ENCODE measurements at places on chromosomes 1 and 21.

DNA sequence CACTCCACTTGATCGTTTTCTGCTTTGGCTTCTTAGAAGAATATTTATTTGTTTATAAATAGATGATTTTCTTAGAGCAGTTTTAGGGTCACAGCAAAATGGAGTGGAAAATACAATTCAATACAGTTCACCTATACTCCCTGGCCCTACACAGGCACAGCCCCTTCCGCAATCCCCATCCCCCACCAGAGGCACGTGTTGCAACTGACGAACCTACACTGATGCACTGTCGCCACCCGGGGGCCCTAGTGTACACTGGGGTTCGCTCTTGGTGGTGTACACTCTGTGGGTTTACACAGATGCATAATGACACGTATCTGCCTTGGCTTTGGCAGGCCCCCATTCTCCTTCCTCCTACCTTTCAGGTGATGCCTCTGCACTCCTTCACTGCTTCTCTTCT lies 8.0 kb downstream of the ECHDC2 start:
- no peak for DNase-seq

GRCh38 chr21:20306836-20307235 lies 691.4 kb upstream of the NCAM2 start:
- no peak for DNase-seq

DNA sequence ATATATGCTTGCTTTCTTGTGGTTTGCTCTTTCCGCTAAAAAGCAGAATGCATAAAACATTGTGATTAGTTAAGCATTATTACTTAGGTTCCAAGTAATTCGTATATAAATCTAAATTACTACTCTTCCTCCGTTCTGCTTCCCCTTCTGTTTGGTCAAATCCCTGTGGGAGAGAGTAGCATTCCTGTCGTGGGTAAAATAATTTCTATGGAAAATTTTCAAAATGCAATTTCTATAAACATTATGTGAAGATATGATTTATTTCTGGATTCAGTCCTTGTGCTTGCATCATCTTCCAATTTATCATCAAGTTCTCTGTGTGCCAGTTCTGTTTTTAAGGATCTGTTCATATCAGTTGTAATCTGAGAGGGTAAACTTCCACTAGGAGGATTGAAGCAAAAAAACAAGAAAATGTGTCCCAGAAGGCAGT lies 7.2 kb upstream of the WARS2 start:
- no peak for DNase-seq

GRCh38 chr1:86325264-86325663 lies 70.9 kb downstream of the ODF2L start:
- DNase-seq, result no peak

GRCh38 chr1:15220024-15220392 lies 27.0 kb upstream of the FHAD1 start:
- DNase-seq, result no peak

GRCh38 chr1:11845641-11846335 lies 1.8 kb downstream of the NPPA start:
- DNase-seq, result no peak

DNA sequence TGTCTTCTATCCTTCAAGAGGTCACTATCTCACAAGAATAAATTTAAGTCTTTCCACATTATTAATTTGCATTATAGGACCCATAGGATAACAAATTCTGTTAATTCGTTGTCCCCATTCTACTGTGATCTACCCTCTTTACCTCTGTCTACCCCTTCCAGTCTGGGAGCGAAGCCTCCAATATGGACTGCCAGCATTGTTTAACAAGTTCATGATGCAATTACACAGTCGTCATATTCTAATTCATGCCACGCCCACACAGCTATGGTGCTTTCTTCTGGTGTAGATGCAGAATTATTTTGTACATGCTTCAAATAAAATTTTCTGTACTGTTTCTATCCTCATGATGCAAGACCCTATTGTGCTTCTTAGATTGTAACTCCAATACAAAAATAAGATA lies 178.3 kb upstream of the PALMD start:
- no peak for DNase-seq

- DNase-seq, result no peak
These were observed 41.7 kb downstream of the EDN2 start for GRCh38 chr1:41442697-41443251.

- no peak for DNase-seq
These were observed 31.6 kb upstream of the PADI6 start for GRCh38 chr1:17340358-17340757.

DNA sequence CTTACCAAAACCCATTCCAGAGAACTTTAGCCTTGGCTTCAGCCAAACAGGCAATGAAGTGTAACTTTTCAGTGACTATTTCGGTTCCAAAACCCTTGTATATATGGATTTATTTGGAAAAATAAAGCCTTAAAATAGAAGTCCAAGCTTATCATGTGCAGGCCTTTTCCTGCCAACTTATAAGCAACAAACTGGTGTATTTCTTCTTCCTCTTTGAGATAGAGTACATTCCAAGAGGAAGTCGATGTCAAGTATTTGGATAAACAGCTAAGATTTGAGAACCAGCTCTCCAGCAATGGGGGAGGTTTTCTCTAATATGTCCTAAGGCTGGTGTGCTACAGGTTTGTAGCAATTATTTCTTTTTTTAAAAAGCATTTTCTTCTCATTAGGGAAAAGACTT lies 407.8 kb downstream of the DUSP10 start:
- no peak for DNase-seq

- peak; percentile 25 for DNase-seq
These were observed 31.9 kb upstream of the FCGR2A start for GRCh38 chr1:161473348-161473747.

DNA sequence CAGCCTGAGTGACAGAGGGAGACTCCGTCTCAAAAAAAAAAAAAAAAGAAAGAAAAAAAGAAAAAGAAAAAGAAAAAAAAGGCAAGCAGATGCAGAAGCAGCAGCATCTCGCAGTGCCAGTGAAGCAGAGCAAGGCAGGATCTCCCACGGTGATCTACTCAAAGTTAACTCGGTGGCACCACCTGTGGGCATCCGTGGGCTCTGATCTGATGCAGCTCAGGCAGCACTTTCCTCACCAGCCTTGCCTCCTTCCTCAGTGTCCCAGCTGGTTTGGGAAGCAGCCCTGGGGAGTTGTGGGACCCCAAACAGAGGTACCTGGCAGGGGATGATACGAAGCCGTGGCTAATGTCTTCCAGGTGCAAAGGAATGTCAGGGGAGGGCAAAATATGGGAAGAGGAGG lies 104.3 kb upstream of the KRTAP19-8 start:
- no peak for DNase-seq

DNA sequence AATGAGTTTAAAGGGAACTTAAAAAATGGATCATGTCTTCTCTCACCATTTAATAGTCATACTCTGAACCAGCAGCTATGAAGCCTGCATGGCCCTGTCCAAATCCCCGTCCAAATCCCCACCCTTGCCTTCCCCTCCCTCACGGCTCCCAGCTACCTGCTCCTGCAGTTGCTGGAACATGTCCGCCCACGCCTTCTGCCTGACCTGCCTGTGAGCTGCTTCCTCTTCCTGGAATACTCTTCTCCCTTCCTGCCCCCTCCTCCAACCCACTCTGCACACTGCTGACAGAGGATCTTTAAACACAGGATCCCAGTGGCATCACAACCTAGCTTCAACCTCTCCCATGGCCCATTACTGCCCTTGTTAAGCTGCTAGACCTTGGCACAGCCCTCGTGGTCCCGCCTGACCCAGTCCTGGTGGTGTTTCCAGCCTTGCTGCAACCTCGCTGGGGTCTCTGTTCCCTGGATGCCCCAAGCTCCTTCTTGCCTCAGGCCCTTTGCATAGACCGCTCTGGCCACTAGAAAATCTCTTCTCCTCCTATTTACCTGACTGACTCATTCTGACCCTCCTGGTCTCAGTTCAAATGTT lies 118.3 kb downstream of the PTPRU start:
- no peak for DNase-seq

DNA sequence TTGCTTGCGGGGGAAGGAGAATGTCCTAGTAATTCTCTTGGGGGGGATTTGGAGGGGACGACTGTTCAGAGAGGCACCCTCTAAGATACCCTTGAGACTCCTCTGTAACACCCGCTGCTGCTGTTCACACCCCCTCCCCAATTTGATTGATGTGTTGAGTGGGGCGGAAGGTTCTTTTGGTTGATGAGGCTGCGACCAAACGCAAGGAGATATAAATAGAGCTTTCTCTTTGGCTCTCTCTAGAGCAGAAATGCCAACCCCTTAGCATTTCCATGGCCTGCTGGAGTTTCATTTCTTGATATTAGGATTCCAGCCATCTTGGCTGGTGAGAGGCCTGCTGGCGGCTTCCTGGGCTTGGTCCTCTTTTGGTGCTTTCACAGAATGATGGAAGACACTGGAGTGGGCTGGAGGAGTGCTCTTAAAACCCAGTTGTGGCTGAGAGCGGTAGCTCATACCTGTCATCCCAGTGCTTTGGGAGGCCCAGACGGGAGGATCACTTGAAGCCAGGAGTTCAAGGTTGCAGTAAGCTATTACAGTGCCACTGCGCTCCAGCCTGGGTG lies 2.0 kb downstream of the PIK3CD start:
- DNase-seq, result no peak

DNA sequence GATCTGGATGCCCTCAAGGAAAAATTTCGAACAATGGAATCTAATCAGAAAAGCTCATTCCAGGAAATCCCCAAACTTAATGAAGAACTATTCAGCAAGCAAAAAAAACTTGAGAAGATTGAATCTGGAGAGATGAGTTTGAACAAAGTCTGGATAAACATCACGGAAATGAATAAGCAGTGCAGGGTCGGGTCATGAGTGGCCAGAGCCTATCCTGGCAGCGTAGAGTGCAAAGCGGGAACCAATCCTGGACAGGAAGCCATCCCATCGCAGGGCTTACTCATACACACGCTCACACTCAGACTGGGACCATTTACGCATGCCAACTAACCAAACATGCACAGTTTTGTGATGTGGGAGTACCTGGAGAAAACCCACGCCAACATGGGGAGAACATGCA lies 43.1 kb downstream of the ZMYM1 start:
- no peak for DNase-seq
